ENCODE measurements at places on chromosomes 1 and 21.

GRCh38 chr1:53590531-53591515, 131.6 kb downstream of the DMRTB1 start:
- peak; percentile 71 for DNase-seq

DNA sequence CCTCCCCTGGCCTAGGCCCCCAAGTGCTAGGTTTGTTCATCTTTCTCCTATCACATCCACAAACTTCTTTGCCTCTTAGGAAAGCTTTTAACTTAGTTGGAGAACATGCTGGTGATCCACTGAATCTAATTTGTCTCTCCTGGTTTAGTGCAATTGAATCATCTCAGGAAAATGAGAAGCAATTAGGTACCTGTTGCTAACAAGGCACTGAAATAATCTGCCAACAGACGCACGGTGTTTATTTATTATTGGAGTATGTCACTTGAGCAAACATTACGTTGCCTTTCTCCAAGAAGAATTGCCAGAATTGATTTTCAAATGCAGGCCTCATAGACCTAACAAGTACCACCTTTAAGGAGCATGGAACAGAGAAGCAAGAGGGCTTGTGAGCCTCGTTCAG, 309.4 kb downstream of the NFIA start:
- DNase-seq: no peak

- no peak for DNase-seq
Observed at GRCh38 chr1:83959824-83960498, 39.0 kb downstream of the TTLL7 start.

GRCh38 chr1:39431927-39432326, 59.5 kb upstream of the BMP8A start:
- DNase-seq: no peak

GRCh38 chr1:193676996-193677549, 490.7 kb upstream of the B3GALT2 start:
- DNase-seq: no peak

- no peak for DNase-seq
Observed at GRCh38 chr1:117679299-117679698, 73.5 kb downstream of the TENT5C start.

DNA sequence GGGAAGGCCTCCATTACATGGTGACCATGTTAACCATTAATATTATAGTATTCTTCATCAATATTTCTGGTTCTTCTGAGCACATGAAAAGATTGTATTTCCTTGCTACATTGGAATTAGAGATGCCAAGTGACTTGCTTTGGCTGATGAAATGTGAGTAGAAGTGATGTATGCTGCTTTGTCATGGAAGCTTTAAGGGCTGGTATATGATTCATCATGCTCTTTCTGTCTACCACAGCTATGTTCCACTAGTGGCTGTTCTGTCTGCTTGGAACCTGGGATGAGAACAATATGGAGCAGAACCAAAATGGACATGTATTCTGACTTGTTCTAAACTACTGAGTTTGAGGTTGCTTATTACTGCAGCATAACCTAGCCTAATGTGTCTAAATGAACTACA, 163.3 kb downstream of the TM2D1 start:
- DNase-seq: no peak

- DNase-seq: no peak
Observed at GRCh38 chr1:215889871-215890270, 322.8 kb downstream of the KCTD3 start.

DNA sequence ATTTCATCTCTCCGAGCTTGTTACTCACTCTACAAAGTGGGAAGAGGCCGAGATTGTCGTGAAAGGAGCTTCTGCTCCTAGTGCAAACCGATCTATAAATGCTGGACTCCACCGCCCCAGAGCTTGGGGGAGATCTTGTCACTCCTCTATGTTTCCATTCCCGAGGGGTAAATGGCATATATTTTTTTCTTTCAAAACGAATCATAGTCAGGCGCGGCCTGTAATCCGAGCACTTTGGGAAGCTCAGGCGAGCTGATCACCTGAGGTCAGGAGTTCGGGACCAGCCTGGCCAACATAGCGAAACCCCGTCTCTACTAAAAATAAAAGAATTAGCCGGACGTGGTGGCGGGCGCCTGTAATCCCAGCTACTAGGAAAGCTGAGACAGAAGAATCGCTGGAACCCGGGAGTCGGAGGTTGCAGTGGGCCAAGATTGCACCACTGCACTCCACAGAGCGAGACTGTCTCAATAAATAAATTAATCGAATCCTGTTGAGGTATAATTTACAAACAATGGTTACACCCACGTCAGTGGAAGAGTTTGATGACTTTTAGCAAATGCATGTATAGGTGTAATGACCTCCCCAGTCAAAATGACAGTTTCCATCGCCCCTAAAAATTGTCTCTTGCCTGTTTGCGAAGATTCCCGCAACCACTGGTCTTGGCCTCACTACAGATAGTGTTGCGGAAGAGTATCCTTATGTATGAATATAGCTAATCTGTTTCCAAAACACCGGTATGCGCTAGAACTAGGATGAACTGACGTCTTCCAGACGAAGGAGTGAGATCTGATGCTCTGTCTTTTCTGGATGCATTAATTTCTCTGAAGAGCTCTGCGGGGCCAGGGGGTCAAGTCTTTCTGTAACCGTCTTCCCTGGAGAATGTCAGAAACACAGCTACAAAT, 840 bp upstream of the HEATR1 start:
- DNase-seq: no peak

- no peak for DNase-seq
Observed at GRCh38 chr1:223331301-223331700, 32.7 kb downstream of the SUSD4 start.

- DNase-seq: no peak
Observed at GRCh38 chr1:77283701-77284425, 2.0 kb downstream of the AK5 start.

GRCh38 chr1:207013321-207014085, 19.1 kb downstream of the C1orf116 start:
- DNase-seq: no peak

GRCh38 chr1:145963265-145964019, 933 bp downstream of the ANKRD34A start:
- DNase-seq: no peak

- DNase-seq: no peak
Observed at GRCh38 chr1:45093334-45093733, 81.3 kb downstream of the UROD start.

GRCh38 chr1:232212253-232212652, 417.7 kb downstream of the SIPA1L2 start:
- DNase-seq: no peak

GRCh38 chr1:219781491-219781890, 146.9 kb downstream of the SLC30A10 start:
- DNase-seq: no peak
